ENCODE measurements at places on chromosomes 12 and 14.

GRCh38 chr12:56593909-56594621 lies 36.1 kb downstream of the BAZ2A start:
- DNase-seq, result peak; percentile 61

DNA sequence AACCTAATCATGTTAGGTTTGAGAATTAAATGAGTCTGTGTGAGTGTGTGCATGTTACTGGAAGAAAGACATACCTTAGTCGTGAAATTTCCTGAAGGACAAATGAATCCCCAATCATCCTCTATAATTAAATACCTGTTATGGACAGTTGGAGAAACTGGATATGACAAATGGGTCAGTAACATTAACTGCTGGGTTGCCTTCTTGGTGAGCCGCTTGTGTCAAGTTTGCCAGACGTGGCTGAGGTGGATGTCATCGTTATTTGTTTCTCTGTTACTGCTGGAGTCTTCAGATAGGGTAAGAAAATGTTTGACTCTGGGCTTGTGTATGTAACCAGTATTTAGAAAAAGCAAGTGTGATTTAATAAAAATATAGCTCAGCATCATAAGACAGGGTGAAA lies 131.6 kb downstream of the CAND1 start:
- no peak for DNase-seq

DNA sequence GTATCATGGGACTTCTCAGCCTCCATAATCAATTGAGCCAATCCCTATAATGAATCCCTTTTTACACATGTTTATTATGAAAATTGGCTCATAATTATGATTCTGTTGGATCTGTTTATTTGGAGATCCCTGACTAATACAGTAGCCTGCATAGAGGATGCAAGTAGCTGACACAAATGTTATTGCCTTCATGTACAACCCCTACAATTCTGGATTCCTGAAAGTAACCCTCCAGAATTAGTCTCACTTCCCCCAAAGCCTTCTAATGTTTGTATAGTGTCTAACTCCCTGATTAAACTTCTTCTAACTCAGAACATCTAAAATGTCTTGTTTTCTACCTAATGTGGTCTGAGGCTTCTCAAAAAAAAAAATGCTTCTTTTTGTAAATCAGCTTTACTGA lies 6.6 kb upstream of the SMIM10L1 start:
- DNase-seq, result no peak

DNA sequence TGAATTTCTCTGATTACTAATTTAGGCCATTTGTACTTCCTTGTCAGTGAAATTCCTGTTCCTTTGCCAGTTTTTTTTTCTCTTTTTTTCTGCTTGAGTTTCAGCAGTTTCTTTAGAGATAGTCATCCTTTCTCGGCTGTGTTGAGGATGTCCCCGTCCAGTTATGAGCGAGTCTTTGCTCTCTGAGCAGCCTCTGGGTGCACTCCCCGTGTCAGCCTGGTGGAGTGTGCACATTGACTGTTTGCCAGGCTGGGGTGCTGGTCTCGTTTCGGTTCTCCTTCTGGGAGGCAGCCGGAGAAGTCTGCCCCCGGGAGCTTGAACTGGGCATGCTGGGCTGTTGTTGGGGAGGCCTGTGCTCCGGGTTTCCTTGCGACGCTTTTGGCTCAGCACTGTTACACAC lies 3.0 kb downstream of the PACS2 start:
- no peak for DNase-seq

DNA sequence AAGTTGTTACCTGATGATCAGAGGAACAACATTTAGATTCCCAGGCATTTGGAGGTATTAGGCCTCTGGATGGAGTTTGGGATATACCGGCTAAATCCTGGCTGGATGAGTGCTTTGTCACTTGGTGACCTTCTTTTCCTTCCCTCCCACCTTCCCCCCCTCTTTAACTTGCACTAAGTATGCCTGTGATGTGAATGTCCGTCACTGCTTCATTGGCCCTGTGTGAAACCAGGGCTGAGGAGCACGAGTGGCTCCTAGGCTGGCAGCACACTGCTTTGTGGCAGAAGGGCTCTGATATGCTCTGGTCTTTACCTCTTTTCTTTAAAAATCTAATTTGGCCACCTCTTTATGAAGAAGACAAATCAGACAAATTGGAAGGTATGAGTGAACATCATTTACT lies 95.7 kb downstream of the ESR2 start:
- DNase-seq, result no peak

DNA sequence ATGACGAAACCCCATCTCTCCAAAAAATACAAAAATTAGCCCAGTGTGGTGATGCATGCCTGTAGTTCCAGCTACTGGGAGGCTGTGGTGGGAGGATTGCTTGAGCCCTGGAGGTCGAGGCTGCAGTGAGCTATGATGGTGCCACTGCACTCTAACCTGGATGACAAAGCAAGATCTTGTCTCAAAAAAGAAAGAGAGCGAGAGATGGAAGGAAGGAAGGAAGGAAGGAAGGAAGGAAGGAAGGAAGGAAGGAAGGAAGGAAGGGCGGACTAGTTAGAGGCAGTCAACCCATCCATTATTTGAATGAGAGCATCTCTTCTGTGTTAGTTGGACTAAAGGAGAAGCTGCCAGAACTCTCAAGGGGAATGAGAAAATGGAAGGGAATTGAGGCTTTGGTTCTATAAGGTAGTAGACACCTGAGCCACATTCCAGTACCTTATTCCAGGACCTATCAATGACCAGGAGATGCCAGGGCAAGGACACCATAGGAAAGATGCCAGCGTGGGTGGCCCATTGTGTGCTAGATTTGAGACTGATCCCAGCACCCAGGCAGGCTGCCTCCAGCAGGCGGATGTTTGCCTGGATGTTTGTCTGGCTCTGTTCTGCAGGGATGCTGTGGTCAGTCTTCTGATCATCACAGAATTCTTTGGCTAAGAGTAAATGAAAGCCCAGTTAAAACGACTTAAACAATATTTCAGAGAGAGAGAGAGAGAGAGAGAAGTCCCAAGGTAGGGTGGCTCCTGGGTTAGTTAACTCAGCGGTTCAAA lies 11.5 kb upstream of the P2RX7 start:
- DNase-seq, result no peak

Measured in activated gamma-delta T cell treated with Interleukin-2 at 50 U/mL for 16 hours (primary cell).